ENCODE measurements at places on chromosomes 6 and 20.

DNA sequence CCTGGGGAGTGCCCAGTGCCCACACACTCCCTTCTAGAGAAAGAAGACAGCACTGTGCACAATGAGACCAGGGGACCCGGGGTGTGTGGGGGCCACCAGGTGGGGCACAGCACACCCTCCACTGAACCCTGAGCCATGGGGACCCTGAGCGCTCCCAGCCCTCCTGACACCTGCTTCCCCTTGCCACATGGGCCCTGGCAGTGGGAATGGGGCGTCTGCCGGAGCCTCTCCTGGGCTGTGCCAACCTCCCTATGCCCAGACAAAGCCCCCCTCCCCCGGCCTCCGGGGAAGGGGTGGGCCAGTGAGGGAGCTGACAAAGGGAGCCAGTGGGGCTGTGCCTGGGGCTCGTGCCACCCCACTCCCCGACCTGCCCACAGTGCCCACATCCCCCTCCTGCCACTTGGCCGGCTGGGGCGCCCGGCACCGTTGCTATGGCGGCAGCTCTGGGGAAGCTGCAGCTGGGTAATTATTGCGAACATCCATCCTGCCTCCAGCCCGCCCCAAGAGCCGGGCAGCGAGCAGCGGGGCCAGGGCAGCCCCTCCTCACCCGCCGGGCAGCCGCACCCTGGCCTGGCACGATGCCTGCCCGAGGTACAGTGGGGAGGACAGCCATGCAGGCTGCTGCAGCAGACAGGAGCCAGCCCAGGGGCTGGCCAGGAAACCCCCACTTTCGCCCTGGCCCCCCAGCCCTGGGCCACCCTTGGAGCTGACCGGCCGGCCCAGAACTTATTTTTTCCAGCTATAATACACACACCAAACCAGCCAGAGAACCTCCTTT, 41.9 kb upstream of the NOL4L start:
- DNase-seq, result no peak

GRCh38 chr6:47631269-47631772, 67.1 kb upstream of the ADGRF4 start:
- DNase-seq, result no peak

GRCh38 chr20:4569865-4570264, 151.8 kb upstream of the PRND start:
- no peak for DNase-seq

DNA sequence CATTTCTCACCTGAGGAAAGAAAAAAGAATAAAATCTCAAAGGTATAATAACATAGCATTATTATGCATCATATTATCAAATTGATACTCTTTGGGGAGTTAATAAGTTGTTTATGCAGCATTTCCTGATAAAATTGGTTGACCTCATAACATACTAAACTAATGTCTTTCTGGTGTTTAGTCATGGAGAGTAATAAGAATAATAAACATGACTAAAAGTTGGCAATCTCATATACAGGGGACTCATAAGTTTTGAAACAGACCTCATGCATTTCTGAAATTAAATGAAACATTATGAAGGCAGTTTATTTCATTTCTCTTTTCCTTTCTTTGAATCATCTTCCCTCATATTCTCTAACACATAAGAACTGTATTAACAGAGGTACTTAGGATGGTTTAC, 60.5 kb upstream of the PRDM1 start:
- DNase-seq, result no peak

GRCh38 chr6:143539734-143540133, 28.2 kb upstream of the FUCA2 start:
- no peak for DNase-seq

DNA sequence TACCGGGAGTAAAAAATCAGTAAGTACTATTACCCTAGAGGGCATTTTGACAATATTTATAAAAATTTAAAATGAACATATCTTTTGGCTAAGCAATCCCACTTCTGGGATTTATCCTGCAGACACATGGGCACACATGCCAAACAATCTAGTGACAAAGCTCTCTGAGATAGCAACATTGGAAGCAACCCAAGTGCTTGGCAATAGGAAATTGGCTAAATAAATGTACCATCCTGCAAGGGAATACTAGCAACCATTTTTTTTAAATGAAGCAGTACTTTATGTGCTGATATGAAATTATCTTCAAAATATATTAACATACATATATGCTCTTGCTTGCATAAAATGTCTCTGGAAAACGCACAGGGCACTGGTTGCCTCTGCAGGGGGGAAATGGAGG, 133.8 kb downstream of the SNX5 start:
- no peak for DNase-seq

DNA sequence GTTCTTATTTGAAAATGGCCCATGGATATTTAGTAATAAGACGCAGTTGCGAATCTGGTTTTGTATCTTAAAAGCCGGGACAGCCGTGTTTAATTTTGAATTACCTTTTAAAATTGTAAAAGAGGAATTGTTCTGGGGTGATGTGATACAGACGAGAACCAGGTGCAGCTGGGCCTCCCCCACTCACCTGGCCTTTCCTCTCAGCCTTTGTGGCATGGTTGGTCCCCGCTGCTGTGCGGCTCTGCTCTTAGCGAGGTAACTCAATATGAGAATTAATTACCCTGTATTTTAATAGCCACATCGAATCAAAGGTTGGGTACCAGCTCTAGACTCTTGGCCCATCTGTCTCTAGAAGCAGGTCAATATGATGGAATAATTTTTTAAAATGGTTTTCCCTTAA, 56.5 kb upstream of the DACT2 start:
- no peak for DNase-seq

DNA sequence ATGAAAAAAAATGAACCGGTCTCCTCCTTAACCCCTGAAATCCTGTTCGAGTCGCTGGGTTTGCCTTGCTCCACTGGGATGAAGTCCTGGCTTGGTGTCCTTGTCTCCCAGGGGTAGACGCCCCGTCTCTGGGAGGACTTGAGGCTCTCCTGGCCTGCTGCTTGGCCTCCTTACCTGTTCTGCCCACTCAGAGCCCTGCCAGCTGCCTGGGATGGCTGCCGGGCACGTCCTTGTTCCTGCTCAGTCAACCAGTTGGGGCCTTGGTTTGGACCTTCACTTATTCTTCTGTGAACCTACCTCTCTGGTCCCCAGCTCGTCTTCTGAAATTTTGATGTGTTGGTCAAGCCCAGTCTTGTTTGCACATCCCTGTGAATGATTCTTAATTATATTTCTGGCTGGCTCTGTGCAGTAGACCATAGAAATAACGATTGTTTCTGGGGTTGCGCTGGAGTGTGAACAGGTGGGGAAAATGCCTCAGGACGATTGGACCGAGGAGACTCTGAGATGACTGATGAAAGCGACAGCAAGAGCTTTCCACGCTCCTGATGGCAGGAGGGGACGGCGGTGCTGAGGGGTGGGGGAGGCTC, 126.5 kb upstream of the ESR1 start:
- DNase-seq, result no peak

DNA sequence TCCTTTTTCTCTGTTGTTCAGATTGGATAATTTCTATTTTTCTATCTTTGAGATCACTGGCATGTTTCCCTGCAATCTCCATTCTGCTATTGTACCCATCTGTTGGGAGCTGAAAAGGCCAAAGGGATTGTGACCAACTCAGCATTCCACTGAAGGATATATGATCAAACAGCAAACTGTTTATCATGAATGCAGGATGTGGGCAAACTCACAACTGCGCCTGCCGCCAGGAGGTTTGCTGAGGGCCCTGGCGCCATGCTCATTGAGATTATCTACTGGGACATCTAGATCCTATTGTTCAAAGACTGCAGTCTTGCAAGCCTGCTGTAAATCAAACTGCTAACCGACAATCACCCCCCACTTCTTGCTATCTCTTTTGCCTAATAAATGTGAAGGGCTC, 3.8 kb upstream of the FKBP1A start:
- no peak for DNase-seq

DNA sequence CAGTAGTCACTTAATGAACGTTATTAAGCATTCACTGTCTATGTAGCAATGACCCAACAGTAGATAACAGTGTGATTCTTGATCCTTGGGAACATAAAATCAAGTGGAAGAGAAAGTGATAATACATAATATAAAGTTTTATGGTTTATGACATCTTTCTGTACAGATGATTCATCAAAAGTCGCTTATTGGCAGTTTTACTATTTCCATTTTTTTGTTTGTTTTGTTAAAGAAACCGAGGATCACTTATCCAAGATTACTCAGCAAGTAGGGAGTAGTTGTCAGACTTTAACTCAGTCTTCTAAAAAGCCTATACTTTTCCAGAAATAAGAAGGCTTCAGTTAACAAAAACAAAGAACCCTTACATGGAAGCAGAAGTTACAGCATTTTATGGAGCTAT, 260.8 kb downstream of the ZFAND3 start:
- DNase-seq, result no peak

GRCh38 chr6:133693565-133693964, 195.3 kb upstream of the TCF21 start:
- DNase-seq, result no peak

GRCh38 chr6:31467151-31467550, 30.8 kb upstream of the MICB start:
- DNase-seq, result no peak

DNA sequence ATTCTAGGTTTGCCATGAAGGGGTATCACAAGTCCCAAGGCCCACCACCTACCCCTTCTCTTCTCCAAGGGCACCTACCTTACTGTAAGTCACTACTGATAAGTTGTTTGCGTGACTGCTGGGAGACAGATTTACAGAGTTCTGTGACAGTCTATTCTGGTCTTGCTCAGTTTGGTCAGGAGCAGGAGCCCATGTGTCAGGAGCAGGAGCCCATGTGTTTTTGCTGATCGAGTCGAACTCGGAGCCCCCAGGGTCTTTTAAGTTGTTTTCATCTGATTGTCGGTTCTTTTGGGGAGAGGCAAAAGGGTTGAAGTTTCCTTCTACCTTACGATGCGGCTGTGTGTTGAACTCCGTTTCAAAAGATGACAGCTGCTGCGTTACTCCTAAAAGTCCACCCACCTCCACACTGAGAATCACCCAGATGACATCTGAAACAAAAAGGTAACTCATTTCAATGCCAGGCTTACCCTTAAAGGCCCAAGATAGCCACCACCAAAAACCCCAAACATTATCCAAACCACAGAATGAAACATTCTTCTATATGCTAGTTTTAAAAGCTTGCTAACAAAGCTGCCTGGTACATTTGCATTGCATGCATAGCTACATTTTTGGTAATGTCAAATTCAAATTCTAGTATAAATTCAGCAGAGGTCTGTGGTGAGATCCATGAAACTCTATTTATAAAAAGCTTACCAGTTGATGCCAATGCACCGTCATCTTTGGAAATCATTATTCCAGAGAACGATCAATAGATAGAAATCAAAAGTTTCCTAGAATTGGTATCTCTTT, 50.5 kb upstream of the SPDEF start:
- DNase-seq, result no peak

GRCh38 chr6:111591901-111592461, 13.7 kb downstream of the TRAF3IP2 start:
- no peak for DNase-seq

DNA sequence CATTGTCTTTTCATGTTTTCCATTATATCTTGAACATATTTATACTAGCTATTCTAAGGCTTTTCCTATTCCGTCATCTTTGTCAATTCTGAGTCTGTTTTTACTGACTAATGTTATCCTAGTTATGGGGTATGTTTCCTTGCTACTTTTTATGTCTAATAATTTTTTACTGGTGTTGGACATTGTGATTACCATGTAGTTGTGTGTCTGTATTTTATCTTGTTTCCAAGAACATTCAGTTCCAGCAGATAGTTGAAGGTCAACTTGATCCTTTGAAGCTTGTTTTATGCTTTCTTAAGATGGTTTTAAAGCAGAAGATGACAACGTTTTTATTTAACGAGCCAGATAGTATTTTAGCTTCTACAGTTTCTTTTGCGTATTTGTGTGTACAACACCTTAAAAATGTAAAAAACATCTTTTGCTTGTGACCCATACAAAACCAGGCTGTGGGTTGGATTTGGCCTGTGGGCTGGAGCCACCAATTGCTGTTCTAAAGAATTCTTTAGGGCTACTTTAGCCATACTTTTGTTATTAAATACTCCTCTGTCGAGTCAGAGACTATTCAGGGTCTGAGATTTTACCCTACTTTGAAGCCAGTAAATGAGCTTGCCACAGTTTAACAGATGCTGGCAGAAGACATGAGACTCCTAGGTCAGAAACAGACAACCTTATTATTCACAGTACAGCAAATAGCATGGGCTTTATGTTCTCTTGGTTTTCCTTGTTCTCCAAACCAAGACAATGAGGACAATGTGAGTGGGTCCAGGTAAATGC, 38.7 kb upstream of the REV3L start:
- DNase-seq, result no peak

DNA sequence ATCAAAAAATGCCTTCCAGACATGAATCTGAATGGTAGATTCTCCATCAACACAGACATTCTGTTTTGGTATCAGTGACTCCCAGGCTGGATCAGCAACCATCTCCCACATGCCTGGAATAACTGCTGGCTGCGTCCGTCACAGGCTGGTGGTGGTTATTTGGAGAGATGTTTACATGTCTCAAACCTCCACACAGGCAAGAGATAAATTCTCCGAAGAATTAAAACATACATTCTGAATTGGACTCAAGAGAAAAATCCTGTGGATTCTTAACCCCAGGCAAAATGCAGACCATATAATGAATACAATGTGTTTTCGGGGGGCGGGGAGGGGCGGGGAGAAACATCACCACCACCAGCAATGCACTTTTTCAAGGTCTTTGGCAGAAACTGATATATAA, 108.2 kb downstream of the THBS2 start:
- no peak for DNase-seq

DNA sequence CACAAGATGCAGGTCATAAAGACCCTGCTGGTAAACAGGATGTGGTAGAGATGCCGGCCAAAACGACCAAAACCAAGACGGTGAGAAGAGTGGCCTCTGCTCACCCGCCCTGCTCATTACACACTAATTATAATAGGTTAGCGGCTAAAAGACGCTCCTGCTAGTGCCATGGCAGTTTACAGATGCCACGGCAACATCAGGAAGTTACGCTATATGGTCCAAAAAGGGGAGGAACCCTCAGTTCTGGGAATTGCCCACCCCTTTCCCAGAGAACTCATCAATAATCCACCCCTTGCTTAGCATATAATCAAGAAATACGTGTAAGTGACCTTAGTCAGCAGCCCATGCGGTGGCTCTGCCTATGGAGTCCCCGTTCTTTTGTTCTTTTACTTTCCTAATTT, 17.6 kb downstream of the BHLHE23 start:
- no peak for DNase-seq

DNA sequence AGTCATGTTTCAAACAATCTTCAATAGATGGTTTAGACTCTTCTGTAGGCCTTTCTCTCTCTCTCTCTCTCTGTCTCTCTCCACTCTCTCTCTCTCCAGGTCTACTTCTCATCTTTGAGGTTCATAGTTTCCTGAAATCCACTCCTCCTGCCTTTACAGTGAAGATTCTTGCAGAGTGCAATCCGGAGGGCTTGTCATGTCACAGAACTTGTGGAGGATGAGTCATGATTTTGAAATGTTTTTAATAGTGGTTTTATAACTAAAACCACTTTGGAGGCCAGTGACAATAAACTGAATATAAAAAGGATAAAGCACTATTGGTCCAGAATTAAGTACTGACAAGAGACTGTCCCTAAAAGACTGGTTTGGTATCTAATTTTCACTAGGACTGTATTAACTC, 156.3 kb downstream of the KIF6 start:
- DNase-seq, result no peak
